ENCODE measurements at places on chromosomes 3 and 15.

GRCh38 chr15:75887178-75887577 is 16.5 kb upstream of the FBXO22 start:
- DNase-seq, result no peak

- DNase-seq, result no peak
Measured at GRCh38 chr3:126509597-126510307, 7.8 kb downstream of the UROC1 start.

GRCh38 chr3:186044968-186045367 is 63.9 kb downstream of the ETV5 start:
- no peak for DNase-seq

DNA sequence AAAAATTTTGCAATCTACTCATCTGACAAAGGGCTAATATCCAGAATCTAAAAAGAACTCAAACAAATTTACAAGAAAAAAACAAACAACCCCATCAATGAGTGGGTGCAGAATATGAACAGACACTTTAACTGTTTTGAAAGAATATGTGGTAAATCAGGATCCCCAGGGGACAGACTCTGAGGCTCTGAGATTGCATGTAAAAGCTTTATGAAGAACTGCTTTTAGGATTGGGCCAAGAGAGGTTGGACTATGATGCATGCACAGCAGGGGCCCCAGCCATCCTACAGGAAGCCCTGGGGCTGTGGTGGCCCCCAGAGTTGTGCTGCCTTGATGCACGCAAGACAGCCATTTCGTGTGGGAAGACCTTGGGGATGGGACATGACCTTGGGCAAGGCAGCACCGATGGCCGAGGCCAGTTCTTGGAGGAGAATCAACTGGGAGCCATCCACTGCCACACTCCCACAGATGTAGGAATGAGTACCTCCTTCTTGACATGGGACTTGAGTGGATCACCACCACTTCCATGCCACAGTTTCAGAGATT is 298.1 kb upstream of the THBS1 start:
- no peak for DNase-seq

DNA sequence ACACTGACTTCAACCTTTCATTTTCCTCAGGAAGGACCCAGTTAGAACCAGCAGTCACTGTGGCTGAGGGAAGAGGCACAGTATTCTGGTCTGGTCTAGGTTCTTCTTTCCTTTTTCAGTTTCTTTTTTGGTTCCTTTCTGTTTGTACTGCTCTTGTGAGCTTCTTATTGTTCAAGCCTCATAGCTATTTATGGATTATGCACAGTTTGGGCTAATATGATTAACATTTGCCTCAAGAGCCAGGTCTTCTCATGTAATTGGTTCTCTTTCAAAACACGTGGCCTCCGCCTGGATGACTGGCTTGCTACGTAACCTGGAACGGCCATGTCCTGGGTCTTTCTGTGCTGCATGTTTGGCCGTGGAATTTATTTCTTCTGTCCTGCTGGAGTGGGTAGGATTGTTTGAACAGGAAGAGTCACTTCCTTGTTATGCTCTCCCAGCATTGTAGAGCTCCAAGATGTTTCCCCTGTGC is 43.3 kb downstream of the RBMS3 start:
- no peak for DNase-seq

GRCh38 chr15:34154725-34155204 is 52.9 kb downstream of the PGBD4 start:
- no peak for DNase-seq

- no peak for DNase-seq
Measured at GRCh38 chr3:194572944-194573491, 60.2 kb downstream of the TMEM44 start.

DNA sequence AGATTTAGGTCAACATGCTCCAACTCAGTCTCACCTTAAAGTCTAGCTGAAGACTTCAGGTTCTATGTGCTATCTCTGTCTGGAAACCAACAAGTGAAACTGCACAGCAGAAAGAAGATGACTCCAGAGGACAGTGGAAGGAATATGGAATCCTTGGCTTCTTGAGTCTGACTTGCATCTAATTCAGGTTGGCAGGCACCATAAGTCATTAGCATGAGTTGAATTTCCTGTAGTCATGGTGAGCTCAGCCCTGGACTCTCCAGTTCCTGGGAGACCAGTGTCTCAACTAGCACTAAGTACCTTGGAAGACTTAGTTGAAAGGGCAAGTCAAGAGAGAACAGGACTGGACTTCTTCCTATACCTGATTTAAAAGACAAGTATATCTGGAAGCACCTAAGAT is 129.7 kb downstream of the DTWD1 start:
- no peak for DNase-seq

- DNase-seq, result no peak
Measured at GRCh38 chr3:193764959-193765358, 172.0 kb downstream of the OPA1 start.

- DNase-seq, result no peak
Measured at GRCh38 chr15:58459045-58459444, 27.3 kb downstream of the LIPC start.
